ENCODE measurements at places on chromosomes 6 and 20.

DNA sequence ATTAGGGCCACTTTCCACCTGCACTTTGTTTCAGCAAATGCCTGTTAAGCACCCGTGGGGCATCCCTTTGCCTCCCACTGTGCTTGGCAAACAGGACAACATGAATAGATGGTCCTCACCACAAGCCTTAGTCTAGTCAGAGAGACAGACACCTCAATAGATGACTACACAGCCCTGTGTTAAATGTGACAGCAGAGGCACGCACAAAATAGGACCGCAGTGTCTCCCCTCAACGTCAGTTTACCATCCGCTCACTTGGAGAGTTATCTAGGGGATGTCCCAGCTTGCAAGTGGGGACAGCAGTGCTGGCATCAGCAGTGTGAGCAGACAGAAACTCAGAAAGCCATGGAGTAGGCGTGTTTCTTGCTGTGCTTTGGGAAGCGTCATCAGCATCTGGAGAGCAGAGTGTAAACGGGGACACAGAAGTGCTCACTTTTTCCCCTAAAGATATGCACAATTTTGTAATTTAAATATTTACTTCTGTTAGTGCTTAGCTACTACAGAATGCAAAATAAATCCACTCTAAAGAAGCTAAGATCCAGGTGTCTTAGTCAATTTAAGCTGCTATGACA, 66.0 kb upstream of the TXNDC5 start:
- no peaks in the 10 kb centered on the region for H3K36me3 ChIP-seq
- peaks cover 7% of the 10 kb centered on the region for H3K4me1 ChIP-seq
- peaks cover 26% of the 10 kb centered on the region for H3K27me3 ChIP-seq
- no peak overlapping the region for H3K27ac ChIP-seq

GRCh38 chr6:1538810-1539478, 70.8 kb upstream of the FOXC1 start:
- H3K4me1 ChIP-seq: peaks cover 19% of the 10 kb centered on the region
- no peak overlapping the region for H3K27ac ChIP-seq
- H3K4me3 ChIP-seq: no peak overlapping the region
- DNase-seq: no peak
- H3K36me3 ChIP-seq: peaks cover 3% of the 10 kb centered on the region
- no peaks in the 10 kb centered on the region for H3K27me3 ChIP-seq

DNA sequence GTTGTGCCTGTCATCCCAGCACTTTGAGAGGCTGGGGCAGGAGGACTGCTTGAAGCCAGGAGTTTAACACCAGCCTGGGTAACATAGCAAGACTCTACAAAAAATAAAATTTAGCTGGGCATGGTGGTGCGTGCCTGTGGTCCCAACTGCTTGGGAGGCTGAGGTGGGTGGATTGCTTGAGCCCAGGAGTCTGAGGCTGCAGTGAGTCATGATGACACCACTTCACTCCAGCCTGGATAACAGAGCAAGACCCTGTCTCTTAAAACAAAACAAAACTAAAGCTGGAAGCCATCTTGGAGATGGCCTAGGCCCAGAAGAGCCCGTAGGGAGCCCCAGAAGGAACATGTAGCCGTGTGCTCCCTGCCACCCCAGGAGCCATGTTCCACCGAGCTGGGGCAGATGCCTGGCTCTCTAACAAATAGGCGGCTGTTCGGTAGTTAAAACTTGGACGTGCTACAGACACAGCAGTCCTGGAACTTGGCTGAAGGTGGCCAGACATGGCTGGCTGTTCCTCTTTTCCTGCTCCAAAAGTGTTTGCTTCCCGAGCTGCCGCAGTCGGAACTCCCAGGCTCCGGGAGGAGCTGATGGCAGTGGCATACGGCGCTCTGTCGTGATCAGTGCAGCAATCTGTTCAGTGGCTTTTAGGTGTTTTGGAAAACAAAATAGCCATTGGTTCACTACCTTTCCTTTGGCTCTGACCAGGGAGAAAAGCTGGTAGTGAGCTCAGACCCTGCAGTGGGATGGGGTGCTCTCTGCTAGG, 37.0 kb downstream of the DYNLT1 start:
- no peak overlapping the region for H3K4me3 ChIP-seq
- DNase-seq: no peak
- H3K27ac ChIP-seq: peak overlapping the region; percentile 62

GRCh38 chr6:23483896-23484295, 642.1 kb upstream of the NRSN1 start:
- no peak overlapping the region for H3K4me3 ChIP-seq
- no peaks in the 10 kb centered on the region for H3K27me3 ChIP-seq
- DNase-seq: no peak
- no peak overlapping the region for H3K27ac ChIP-seq

DNA sequence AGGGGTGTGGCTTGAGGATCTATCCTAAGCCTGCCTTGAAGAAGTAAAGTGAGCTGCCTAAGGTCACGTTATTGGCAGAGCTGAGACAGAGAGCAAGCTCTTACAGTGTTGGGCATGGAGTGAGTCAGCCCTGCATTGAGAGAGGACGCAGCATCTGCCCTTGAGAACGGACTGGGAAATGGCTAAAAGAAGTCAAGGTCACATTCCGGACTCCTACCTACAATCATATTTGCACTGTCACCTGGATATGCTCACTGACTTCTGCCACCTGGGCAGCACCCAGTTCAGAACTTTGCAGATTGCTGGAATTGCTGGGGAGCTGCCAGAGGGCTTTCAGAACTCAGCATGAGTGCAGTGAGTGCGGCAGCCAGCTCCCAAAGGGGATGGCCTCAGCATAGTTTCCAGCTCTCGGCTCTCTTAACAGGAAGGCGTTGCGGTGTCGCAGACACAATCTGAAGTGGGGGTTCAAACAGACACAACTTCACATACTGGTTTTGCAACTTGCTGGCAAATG, 199.3 kb upstream of the SGK1 start:
- H3K36me3 ChIP-seq: no peaks in the 10 kb centered on the region
- H3K27me3 ChIP-seq: no peaks in the 10 kb centered on the region
- DNase-seq: no peak
- H3K4me1 ChIP-seq: peaks cover 14% of the 10 kb centered on the region
- no peak overlapping the region for H3K4me3 ChIP-seq

Data from T-helper 17 cell (primary cell).